ENCODE measurements at places on chromosomes 7 and 10.

GRCh38 chr10:116732573-116732972, 9.8 kb downstream of the HSPA12A start:
- no peak for DNase-seq

DNA sequence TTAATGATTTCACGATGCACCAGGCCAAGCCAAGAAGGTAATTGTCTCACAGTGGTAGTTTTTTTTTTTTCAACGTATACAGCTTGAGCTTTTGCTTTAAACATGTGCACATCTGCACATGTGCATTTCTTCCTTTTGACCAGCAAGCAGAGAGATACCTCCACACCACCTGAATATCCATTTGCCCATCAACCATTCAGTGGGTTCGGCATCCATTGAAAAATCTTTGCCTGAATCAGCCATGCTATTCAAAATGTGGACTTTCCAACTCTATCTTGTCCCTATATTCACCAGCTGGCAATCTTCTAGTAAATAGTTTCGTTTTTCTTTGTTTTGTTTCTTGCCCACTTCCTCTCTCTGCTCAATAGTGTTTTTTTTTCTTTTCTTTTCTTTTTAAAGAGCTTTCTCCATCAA, 7.7 kb upstream of the TRA2A start:
- DNase-seq: no peak

- no peak for DNase-seq
Measured at GRCh38 chr10:50379616-50380015, 128.3 kb upstream of the ASAH2 start.

- peak; percentile 77 for DNase-seq
Measured at GRCh38 chr7:156612930-156613329, 27.6 kb upstream of the RNF32 start.

GRCh38 chr10:6301488-6302075, 98.8 kb downstream of the PFKFB3 start:
- no peak for DNase-seq

DNA sequence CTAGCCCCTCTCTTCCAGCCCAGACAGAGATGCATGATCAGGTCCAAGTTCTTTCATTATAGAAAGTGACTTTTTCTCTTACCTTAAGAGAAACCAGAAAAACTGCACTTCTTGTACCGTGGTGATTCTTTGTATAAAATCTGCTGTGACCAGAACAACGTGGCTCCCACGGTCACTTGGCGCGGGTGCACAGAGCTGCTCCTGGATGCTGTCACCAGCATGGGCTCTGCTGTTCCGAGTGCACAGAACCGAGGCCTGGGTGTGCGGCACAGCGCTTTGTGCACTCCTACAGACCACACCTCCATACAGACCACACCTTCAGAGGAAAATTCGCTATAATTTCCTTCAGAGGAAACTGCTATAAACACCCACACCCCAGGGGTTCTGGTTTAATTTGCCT, 26.0 kb downstream of the VIPR2 start:
- DNase-seq: no peak

DNA sequence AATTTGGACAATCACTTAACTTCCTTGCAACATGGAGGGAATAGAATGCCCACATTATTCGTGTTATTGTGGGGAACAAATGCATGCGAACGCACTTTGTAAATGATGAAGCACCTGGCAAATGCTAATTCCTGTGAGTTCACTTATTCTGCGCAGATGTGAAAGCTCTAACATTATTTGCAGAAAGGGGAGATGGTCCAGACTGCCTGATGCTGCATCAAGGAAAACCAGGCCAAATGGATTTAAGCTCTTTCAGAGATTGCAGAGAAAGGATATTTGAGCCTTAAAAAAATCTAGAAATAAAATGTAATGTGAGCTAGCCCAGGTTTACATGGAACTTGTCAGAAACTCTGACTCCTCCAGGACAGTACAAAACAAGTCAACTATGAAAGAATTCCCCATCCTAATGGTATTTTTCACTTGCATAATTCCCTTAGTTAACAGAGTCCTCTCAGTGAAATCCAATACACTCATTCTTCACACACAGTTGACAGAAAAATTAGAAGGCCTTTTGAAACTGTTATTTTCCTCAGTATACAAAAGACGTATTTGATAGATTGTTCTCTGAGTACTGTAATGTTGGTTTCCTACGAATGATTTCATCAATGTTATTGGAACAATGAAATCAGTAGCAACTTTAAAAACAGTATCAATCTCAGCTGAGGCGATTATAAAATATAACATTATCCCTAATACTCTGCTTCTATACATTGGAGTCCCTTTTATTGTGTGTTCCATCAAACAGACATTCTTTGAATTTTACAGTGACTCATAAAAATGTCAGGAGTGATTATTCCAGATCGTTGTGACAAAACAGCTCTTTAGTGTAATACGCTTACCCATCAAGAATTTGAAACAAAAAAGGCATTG, 136.3 kb upstream of the ANK3 start:
- DNase-seq: no peak

GRCh38 chr10:84607044-84607443, 278.7 kb downstream of the CCSER2 start:
- DNase-seq: no peak

All from stimulated activated CD4-positive, alpha-beta T cell treated with anti-CD3 and anti-CD28 coated beads, Interleukin-2, amount 100 ng/mL, for 24 hours (primary cell).